Urinary bladder (tissue), 4 donors: ENCODE measurements at places on chromosomes 4 and X. TPM values are rescaled to one million over a fixed set of nuclear protein-coding genes. Genes with fewer than 3 reads are reported as not detected.
A peak's percentile ranks its signal among the peaks of the same experiment; 100 is the strongest.

- DNase-seq: no peak
Measured at GRCh38 chr4:101199507-101200285, 147.6 kb downstream of the PPP3CA start.

DNA sequence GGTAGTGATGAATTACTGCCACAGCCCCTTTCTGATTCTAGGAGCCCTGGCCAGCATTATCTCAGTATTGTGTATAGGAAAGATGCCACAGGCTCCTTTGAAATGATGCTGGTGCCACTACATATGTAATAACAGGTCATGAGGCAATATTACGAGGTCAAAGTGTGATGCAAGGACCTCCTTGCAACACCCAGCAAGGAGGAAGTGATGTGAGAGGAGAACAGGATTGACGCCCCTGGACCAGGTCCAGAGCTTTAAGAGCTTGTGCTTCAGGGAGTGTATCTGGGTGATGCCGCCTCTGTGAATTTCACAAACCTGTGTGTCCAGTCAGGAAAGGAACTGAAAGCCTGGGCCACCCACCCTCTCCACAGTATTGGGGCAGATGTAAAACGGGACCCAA is 261.8 kb downstream of the MID1IP1 start:
- no peak for DNase-seq

Gene F9
- total RNA-seq: not detected

DNA sequence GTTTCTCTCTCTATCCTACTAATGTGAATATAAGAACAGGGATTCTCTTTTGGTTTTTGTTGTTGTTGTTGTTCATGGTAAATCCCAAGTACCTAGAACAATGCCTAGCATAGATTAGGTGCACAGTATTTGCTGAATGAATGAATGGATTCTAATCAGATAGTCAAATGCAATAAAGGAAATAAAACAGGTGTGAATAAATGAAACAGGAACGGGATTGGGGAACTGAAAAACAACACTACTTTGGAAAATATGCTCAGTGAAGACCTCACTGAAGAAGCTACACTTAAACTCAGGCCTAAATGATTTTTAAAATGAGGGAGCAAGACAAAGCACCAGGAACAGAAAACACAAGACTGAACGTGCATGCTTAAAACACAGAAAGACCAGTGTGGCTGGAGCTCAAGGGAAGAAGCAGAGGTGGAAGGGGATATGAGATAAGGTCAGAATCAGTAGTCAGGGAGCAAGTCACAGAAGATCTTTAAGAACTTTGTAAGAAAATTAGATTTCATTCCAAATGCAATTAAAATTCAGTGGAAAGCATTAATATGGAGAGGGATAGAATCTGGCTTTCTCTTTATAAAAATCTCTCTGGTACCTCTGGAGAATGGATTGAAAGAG is 144.7 kb downstream of the ZAR1 start:
- no peak for DNase-seq

Gene TMEM255A
- total RNA-seq: 1.3 TPM

DNA sequence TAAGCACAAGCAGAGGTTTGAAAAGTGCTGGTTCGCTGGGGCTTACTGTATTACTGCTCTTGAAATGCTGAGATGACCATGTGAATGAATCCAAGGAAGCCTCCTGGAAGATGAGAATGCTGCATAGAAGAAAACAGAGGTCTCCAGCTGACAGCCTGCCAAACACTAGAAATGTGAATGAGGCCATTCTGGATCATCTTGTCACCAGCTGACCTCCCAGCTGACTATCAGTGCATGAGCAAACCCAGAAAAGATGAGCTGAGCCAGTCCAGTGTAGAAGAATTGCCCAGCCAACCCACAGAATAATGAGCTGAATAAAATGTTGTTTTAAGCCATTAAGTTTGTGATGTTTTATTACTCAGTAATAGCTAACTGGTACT is 49.1 kb upstream of the DYNLT3 start:
- DNase-seq: no peak

Gene STARD8
- 6.5 TPM for total RNA-seq

DNA sequence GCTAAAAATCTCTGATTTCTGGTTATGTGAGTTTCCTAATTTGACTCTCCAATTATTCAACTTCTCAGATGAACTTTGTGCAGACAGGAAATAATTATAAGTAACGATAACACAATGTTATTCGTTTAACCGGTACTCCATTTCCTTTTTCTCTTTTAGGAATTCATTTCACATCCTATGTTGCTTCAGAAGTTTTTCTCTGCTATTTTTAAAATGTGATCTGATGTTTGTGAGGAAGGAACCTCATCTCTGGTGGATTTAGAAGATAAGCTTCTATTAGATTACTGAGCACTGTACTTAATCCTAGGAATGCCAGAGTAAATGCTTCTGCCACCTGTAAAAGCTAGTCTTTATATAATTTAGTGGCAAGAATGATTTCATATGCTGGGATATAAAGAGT is 116.0 kb upstream of the ETNPPL start:
- DNase-seq: no peak

DNA sequence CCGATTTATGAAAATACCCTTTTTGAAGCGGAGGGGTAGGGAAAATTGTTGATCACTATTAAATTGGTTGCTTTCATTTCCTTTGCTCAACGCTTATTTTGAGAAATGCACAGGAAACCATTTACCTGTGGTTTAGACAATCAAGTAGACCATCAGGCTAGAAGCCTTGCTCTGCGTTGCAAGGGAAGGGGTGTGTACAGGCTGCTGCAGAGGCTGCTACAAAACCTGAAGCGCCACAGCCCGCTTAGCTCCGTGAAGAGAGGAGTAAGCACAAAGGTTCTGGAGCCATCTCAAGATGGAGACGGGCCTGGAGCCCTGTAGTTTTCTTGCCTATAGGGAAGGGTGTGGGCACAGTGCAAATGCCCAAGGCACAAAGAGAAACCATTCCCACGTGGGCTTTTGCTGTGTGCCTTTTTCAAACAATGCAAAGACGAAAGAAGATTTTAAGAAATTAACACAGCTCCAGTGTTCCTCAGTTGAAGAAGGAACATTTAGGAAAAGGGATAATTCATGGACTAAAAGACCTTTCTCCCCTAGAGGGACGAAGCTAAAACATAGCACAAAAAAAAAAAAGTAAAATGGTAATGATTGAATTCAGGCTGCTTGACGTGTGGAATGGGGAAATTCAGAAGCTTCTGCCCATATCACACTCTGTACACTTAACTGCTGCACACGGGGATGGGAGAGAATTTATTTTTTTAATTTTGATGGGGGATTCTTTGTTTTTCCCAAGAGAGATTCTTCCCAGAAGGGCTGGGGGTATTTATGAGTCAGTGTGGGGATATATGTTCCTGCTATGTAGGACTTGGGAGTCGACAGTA is 3.5 kb downstream of the TMSB4X start:
- DNase-seq: no peak

Gene RRH
- 0.16 TPM for total RNA-seq

Gene EXOC1L
- not detected for total RNA-seq

GRCh38 chr4:157983300-157983699 is 189.5 kb downstream of the GASK1B start:
- DNase-seq: no peak

GRCh38 chr4:52957835-52958631 is 95.9 kb downstream of the RASL11B start:
- peak; percentile 29 for DNase-seq

- DNase-seq: no peak
Measured at GRCh38 chrX:129938081-129938480, 32.1 kb downstream of the UTP14A start.

DNA sequence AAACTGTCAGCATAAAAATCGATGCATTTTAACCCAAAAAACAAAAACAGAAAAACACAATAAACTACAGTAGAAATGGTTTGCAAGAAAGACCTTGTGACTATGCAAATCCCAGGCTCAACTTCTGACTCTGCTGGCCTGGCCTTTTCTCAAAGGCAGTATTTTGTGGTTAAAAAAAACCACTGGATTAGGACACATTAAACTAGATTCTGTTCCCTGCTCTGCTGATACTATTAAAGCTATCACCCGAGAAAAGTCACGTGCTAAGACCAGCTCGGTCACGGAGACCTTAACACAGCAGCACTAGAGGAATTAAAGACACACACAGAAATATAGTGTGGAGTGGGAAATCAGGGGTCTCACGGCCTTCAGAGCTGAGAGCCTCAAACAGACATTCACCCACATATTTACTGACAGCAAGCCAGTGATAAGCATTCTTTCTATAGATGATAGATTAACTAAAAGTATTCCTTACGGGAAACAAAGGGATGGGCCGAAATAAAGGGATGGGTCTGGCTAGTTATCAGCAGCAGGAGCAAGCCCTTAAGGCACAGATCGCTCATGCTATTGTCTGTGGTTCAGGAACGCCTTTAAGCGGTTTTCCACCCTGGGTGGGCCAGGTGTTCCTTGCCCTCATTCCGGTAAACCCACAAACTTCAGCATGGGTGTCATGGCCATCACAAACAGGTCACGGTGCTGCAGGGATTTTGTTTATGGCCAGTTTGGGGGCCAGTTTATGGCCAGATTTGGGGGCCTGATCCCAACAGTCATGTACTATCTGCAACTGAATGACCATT is 16.1 kb downstream of the CBR4 start:
- no peak for DNase-seq

GRCh38 chrX:13121020-13121555 is 76.7 kb upstream of the FAM9C start:
- DNase-seq: no peak

Gene ASB12
- 0.21 TPM for total RNA-seq

- DNase-seq: no peak
Measured at GRCh38 chr4:71711985-71712348, 71.9 kb downstream of the GC start.

GRCh38 chr4:3332498-3332897 is 39.7 kb downstream of the RGS12 start:
- DNase-seq: no peak

Gene GLRA2
- 1.6 TPM for total RNA-seq

DNA sequence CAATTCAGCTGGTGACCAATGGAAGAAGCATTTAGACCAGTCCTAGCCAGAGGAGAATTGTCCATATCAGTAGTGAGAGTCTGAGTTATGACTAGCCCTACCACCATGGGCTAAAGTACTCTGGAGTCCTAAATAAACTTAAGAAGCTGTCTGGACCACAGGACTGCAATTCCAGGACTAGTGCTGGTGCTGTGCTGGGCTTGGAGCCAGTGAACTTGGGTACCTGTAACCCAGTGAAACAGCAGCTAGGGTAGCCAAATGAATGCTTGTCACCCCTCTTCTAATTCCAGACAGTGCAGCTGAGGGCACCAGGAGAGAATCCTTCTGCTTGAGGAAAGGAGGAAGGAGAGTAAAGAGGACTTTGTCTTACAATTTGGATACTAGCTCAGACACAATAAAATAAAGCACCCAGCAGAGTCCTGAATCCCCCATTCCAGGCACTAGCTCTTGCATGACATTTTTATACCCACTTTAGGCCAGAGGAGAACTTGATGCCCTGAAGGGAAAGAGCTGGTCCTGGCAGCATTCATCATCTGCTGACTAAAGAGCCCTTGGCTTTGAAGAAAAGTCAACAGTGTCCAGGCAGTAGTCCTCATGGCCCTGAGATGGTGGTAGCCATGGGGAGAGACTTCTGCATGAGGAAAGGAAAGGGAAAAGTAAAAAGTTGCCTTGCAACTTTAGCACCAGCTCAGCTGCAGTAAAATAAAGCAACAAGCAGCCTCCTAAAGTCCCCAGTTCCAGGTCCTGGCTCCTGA is 2675.7 kb downstream of the PCDH7 start:
- no peak for DNase-seq

- no peak for DNase-seq
Measured at GRCh38 chr4:168335621-168336020, 17.1 kb upstream of the DDX60 start.

DNA sequence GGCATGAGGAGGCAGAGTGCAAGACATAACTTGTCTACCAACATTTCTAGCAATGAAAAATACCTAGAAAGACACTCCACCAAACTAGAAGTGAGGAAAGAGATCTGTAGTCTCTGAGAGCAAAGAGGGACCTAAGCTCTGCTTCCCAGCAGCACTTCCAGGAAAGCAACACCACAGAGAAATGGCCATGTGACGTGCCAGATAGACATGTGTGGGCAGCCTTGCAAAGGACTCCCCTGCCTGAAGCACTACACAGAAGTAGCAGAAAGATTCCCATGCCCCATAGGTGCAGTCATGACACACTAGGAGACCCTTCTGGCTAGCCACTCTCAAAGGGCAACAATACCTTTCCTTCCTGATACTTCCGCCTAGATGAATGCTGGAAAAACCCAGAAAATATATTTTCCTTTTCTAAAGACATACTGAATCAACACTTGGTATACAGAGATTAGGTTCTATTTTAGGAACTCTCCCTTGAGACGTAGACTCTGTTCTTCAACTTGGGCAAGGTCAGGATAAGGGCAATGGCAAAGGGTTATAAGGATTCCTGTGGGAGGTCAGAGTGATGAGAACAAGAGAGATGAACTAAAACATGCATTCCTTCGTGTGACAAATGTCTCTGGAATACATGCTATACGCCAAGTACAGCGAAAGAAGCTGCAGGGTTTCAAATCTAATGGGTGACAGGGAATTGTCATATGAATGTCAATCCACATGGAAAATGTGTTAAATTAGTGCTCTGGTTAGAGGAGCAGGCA is 187.5 kb upstream of the ETNPPL start:
- no peak for DNase-seq

DNA sequence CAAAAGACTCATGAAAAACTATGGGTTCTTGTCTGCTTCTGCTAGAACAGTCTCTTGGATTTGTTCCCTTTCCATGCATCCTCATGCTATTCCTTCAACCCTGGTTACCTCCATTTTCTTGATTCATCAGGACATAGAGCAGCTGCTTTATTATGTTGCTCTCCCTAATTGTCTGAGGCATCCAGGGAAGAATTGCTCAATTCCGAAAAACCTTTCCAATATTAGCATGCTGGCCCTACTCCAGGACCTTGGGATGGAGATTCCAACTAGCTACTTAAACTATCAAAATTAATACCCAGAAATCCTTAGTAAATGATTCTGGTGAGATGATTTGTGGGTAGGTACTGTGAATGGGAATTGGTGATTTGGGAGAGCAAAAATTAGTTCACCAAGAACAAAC is 56.6 kb upstream of the FAM47B start:
- DNase-seq: no peak

DNA sequence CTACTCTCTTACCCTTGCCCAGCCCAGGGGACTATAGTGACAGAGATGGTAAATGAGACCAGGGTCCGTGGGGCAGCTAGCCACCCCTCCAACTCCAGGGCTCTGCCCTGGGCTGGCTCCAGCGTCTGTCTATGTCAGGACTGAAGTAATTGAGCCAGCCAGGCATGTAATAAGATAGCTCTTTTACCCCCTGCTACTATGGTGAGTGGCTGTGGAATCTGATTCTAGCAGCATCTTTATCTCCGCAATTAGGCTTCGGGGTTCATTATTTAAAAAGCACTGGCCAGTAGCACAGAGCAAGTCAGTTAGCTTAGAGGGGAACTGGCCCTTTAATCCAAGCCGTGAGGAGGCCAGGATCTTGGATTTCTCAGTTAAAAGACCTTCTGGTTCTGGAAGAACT is 123.3 kb upstream of the RAI2 start:
- DNase-seq: no peak

GRCh38 chr4:73922766-73923630 is 53.8 kb downstream of the CXCL1 start:
- no peak for DNase-seq

DNA sequence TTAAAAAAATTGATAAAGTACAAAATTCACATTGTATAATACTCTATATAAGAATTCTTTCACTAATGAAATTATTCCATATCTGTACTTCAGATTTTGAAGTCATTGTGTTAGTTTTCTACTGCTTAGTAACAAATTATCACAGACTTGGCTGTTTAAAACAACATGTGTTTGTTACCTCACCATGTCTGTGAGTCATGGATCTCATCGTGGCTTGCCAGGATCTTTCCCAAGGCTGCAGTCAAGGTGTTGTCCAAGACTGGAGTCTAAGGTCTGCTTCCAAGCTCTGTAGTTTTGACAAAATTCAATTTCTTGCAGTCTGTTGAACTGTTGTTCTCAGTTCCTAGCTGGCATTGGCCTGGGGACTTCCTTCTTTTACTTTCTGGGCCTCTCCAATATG is 1286.9 kb downstream of the ADGRL3 start:
- no peak for DNase-seq
